ENCODE measurements at places on chromosomes 4 and X.

DNA sequence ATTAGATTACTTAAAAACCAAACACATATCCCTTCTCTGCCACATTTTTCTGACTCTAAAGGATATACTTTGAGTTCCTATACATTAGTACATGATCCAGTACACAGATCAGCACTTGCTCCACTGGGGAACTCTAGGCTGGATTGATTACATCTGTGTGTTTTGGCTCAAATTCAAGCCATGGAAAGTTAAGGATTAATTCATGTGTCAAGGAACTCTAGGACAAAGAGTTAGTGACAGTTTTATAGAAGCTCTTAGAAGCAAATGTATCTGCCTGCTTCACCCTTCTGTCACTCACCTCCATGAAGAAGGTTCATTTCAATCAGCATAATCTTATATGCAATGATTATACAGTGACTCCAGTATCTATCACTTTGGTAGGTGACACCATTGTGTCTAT is 43.2 kb downstream of the SCFD2 start:
- DNase-seq, result no peak

DNA sequence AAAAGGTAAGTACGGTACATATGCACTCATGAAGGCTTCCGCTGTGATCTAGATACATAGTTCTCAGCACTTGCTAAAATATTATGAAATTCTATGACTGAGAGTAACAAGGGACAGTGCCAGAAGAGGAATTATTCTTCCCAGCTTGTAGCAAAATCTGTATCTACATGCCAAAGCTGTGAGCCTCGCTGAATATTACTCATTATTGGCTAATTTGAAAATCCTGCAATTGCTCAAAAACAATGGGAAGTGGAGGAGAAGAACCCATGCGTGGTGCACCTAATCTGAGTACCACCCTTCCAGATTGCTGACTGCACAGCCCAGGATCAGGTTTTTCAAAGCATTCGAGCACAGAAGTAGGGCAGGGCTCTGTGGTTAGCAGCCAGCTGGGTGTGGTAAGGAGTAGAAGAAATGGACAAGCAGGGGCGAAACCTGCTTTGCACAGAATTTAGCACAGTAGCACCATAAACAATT is 17.4 kb upstream of the PDCL2 start:
- no peak for DNase-seq

DNA sequence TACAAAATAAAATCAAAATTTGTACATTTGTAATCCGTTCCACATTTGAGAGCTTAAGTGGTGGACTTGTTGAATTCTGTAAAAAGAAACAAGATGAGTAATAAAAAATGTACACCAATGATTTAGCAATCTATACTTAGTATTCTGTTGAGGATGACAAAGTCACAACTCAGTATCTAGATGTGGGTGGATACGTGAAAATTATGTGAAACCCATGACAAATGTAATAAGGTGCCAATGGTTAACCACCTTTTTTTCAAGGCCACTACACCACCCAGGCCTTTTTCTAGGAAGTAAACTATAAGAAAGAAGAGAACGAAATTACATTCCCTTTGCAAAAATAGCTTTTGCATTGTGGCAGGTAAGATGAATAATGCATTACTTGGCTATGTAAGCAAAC is 77.0 kb downstream of the ATP8A1 start:
- no peak for DNase-seq

DNA sequence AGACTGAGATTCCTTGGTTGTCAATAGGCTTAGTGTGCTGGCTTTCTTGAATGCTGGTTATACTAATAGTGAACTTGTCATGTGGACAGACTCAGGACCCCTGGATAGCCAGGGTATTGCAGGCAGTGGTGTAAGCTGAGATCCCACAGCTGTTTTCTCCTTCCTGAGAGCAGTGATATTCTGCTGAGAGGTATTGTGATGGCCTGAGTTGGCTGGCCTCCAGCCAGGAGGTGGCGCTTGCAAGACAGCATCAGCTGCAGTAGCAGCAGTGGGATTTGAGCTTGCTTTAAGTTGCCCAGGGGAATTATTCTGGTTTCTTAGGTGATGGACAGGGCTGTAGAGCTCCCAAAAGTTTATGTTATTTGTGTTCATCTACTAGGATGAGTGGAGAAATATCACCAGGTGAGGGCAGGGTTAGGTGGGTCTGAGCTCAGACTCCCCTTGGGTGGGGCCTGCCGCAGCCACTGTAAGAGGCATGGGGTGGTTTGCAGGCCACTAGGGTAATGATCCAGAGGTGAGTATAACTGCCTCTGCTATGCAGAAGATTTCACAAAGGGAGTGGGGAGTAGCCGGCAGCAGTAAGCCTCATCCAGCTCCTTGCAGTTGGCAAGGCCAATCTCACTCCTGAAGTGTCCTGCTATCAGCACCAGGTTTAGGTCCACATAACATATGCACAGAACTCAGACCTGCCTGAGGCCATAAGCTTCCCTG is 66.2 kb downstream of the IL15 start:
- no peak for DNase-seq

DNA sequence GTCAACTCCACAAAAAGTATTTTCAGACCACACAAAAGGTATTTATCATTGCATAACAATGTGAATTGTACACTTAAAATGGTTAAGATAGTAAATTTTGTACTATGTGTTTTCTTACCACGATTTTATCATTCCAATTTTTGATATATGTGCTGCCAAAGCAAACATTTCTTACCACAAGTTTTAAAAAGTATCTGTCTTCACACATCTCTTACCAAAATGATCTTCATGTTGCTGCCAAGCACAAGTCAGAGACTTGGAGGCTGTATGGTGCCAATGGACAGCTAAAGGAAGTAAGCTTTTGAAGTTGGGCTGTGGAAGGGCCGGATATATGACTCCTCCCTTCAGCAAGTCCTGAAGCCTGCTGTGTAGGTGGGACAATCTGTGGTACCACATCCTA is 67.9 kb downstream of the TMLHE start:
- DNase-seq, result no peak

- DNase-seq, result no peak
These were observed 37.2 kb downstream of the CPLX1 start for GRCh38 chr4:788636-789297.

Measured in nucleus accumbens (tissue), 56 donors.